ENCODE measurements at places on chromosomes 16 and 17.
A peak's percentile ranks its signal among the peaks of the same experiment; 100 is the strongest.

- no peak for DNase-seq
Measured at GRCh38 chr16:1318268-1318545, 8.8 kb downstream of the UBE2I start.

DNA sequence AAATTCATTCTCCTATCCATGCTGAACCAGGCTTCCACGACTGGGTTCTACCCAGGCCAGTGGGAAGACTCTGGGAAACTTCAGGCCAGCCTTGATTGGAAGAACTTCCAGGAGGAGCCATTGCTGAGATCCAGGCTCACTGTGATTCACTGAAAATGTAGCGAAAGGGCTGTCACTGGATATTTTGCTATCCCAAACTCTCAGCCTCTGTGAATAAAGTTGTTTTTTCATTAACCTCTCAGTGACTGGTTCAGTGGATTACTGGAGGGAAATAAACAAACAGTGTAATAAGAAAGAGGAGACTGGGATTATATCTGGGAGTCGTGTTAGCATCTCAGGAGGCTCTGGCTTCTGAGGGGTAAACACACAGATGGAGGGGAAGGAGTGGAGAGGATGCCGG, 3.1 kb downstream of the FOXL1 start:
- no peak for DNase-seq

DNA sequence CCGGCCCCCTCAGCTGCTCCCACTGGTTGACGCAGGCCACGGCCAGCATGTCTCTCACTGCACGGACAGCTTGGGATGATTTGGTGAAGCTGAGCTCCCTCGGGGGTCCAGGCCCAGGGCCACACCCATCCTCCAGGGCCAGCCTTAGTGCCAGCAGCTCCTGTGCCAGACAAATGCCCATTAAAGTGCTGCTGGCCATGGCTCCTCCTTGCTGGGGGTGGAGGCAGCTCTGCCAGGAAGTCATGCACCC, 2.5 kb downstream of the TRIM47 start:
- DNase-seq: no peak

DNA sequence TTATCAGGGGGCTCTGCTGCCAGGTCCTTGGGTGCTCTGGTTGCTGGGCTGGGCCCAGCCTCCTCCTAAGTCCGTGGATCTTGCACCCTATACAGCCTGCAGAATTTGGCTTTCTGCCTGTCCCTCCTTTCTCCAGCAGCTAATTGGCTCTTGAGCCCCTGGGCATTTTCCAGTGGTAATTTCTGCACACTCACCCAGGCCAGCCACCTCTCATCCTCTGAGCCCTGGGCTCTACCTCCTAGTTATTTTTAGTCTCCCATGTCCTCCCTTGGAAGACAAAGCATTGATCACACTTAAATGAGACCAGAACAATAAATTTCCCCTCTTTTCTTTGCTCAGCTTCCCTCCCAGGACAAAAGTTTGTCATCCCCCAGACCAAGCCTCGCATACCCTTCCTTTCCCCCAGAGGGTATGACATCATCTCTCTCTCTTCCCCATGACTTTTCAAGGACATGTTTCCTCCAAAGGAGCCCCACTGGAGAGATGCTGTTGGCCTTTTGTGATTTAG, 38.1 kb downstream of the C17orf75 start:
- no peak for DNase-seq

DNA sequence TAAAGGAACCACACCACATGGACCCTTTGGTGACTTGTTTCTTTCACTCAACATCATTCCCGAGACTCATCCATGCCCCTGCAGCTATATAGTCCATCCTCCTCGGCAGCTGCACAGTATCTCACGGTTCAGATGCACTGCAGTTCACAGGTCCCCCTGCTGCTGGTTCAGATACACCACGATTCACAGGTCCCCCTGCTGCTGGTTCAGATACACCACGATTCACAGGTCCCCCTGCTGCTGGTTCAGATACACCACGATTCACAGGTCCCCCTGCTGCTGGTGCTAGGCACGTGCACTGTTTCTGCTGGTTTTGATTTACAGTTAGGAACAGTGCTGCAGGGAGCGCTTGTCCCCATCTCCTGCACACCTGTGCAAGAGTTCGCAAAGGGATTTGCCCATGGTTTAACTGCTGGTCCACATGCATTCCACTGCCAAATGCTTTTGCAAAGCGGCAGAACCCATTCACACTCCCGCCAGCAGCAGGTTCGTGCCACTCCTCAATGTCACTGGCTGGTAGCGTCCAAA, 3.8 kb downstream of the HSDL1 start:
- DNase-seq: no peak

- DNase-seq: no peak
Measured at GRCh38 chr16:14448879-14449278, 181.2 kb downstream of the PARN start.

DNA sequence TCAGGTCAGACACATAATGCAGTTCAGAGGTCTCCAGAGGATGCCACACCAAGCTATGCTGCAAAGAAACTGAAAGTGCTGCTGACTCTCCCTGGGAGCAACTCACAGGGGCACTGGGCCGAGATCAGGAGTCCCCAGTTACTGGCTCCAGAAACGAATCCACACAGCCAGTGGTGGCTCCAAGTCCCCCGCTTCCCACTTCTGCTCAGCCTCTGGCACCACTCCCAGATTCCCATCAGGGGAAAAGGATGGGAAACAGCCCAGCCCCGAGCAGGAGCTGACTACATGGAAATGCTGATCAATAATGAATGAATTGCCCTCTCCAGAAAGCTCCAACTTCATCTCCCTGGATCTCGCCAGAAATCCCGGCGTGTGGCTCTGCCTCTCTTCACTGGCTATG, 62.3 kb upstream of the CDH5 start:
- no peak for DNase-seq

DNA sequence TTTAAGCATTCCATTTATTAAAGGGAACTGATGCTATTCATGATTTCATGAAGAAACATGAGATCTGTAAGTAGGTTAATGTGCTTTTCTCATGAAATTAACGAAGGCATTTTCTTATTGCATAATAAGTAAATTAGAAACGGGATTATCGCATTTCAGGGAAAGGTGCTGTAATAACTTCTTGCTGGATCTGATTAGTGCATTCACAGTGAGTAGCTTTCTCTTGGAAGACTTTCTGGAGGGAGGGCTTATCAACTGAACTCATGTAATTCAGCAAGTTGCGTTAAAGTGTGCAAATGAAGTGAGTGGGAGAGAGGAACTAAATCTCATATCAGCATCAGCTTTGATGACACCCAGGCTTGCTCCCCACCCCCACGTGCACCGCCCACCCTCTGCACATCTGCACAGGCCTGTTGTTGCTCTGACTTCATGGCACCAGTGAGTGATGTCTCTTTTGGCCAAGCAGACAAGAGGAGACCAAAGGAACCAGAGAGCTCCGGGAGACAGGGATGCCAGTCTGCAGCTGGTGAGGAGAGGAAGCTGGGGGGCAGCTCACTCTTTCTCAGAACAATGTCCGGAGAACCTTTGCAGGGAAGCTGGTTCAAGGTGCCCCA, 26.3 kb upstream of the GAS7 start:
- no peak for DNase-seq

DNA sequence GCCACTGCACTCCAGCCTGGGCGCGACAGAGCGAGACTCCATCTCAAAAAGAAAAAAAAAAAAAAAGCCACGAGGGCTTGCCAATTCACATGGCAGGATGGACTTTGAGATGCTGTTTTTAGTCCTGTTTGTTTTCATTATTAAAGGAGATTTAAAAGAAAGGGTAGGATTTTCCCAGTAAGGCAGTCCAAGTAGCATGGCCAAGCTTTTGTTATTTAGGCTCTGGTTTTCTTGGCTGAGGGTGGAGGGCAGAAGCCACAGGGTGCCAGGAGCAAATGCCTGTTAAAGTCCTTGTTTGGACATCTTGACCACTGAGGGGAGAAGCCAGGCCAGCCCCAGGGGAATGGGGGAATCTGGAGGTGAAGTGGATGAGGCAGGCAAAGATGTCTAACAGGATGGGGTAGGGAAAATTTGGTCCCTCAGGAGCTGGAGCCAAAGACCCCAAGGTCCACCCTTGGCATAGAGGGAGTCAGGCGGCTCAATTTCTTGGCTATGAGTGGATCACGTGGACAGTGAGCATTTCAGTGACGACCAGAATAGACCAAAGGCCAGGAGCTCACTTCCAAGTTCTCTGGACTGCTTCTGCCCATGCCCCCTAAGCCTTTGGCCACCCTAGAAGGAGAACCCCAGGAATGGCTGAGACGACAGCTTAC, 20.8 kb upstream of the PLLP start:
- DNase-seq: no peak

- DNase-seq: no peak
Measured at GRCh38 chr17:75795820-75796607, 11.4 kb downstream of the UNK start.

DNA sequence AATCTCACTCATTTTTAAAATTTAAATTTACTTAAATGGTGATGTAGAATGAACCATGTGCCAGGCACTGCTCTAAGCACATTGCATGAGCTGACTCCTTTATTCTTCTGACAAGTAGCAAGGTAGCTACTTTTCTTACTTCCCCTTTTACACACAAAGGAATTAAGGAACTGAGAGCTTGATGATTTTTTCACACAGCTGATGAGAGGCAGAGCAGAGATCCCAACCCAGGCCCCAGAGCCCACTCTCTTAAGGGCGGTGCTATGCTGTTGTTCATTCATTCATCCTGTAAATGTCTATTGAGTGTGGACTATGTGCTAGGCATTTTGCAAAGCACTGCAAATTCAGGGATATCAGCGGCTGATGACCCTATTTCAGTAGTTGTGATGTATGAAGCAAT, 17.9 kb downstream of the SEC14L5 start:
- no peak for DNase-seq

GRCh38 chr16:53768593-53768992, 64.6 kb downstream of the FTO start:
- peak; percentile 76 for DNase-seq

GRCh38 chr16:85902366-85903155, 3.6 kb downstream of the IRF8 start:
- DNase-seq: no peak

GRCh38 chr16:23323224-23324030, 21.3 kb downstream of the SCNN1B start:
- DNase-seq: no peak
